ENCODE measurements at places on chromosomes 11 and 22.

- no peak for DNase-seq
These were observed 65.7 kb downstream of the SGSM1 start for GRCh38 chr22:24871611-24872205.

DNA sequence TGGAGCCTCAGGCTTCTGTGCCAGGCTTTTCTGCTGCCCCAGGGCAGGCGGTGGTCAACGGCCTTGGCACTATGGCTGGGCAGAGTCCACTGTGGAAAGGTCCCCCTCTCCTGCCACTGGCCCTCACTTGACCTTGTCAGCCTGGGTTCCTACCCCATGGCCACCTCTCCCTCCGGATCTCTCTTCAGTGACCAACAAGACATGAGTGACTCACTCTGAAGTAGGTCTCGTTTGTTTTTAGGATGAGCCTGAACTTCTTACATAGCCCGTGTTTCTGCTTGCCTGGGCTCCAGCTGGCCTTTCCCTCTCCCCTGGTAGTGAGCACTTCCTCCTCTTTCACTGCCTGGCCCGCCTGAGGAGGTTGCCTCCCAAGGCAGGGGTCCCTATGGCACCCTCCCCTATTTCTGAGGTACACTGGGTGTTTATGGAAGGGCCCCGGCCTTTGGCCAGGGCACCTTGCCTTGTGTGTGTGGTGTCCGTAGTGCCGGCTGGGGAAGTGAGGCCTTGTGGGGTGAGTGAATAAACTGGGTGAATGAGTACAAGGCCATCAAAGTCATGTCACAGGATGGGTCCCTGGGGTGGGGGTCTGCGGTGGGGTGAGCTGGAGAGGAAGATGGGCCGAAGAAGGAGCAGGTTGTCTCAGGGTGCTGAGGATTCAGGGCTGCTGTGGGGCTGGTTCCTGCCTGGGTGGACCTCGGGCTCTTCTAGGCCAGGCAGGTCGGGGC is 5.0 kb downstream of the SHANK3 start:
- DNase-seq, result no peak

- DNase-seq, result peak; percentile 74
These were observed 29.0 kb upstream of the CREB3L1 start for GRCh38 chr11:46248289-46249102.

GRCh38 chr11:111520560-111520959 is 6.0 kb downstream of the HOATZ start:
- no peak for DNase-seq

GRCh38 chr11:93921695-93922468 is 71.5 kb upstream of the VSTM5 start:
- peak; percentile 75 for DNase-seq

GRCh38 chr11:30488304-30488998 is 97.7 kb downstream of the MPPED2 start:
- DNase-seq, result no peak

DNA sequence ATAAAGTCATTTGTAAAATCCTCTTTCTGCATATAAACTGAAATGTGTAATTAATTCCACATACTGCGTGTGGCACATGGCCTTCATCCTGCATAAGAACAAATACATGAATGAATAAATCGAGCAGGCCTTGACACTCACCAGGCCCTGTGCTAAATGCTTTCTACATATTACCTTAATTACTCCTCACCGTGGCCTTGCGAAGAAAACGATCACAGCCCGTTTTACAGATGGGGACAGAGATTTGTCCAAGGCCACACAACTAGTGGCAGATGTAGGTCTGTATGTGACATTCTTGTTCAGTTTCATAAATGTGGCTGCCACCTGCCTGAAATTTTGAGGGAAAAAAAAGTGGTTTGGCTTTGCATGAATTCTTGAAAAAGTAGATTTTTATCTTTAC is 5.8 kb upstream of the CCND1 start:
- no peak for DNase-seq

GRCh38 chr22:41892721-41893120 is 22.2 kb downstream of the SHISA8 start:
- no peak for DNase-seq

All from K562 (cell line).